SIG-M5 (cell line): ENCODE measurements at places on chromosomes 13 and 19.

DNA sequence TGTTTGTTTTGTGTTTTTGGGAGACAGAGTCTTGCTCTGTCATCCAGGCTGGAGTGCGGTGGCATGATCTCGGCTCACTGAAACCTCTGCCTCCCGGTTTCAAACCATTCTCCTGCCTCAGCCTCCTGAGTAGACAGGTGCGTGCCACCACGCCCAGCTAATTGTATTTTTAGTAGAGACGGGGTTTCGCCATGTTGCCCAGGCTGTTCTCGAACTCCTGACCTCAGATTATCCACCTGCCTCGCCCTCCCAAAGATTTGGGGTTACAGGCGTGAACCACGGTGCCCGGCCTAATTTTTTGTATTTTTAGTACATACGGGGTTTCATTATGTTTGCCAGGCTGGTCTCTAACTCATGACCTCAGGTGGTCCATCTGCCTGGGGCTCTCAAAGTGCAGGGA lies 8.3 kb upstream of the ZNF681 start:
- DNase-seq: no peak

DNA sequence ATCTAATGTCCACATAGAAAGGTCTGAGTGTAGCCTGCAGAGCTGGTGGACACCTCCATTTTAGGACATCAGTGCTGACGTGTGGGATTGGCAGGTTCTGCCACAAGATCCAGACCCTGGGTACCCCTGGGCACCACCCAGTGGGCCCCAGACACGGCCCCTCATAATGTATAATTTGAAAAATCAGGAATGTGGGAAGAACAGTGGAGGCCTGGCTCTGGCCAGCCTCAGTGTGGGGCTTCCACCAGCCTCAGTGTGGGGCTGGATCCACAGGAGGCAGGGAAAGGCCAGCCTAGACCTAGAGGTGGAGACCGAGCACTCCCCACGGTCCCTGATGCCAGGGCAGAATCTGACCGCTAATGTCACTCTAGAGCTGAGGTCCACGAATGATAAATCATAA lies 150.7 kb upstream of the SOX1 start:
- no peak for DNase-seq

- no peak for DNase-seq
These were observed 48.2 kb upstream of the GPR183 start for GRCh38 chr13:99355267-99356011.

DNA sequence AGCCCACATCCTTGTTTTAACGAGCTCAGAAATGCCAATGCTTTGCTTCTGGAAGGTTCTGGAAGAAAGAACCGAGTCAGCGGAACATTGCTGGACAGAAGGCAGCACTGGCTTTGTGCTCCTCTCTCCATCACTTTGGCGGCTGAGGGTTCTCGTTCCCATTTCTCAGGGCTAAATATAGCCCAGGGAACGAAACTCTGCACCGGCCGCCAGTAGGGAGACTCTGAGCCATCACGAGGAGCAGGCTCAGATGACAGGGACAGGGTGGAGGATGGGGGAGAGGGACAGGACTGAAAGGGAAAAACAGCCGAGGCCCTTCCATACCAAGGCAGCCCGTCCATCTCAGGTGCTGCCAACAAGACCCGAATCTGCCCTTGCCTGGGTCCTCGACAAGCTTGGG lies 166.4 kb downstream of the CACNA1A start:
- DNase-seq: no peak

GRCh38 chr19:30263830-30264381 lies 108.3 kb upstream of the ZNF536 start:
- no peak for DNase-seq

GRCh38 chr19:31132753-31133110 lies 216.5 kb downstream of the TSHZ3 start:
- DNase-seq: no peak

DNA sequence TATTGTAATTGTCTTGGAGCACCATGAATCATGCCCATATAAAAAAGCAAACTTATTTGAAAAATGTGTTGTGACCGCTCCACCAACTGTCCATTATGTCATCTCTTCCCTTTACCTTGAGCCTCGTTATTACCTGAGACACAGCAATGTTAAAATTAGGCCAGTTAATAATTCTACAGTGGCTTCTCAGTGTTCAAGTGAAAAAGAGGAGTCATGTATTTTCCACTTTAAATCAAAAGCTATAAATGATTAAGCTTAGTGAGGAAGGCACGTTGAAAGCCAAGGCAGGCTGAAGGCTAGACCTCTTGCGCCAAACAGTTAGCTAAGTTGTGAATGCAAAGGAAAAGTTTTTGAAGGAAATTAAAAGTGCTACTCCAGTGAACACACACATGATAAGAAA lies 210.5 kb downstream of the GPC6 start:
- DNase-seq: no peak

DNA sequence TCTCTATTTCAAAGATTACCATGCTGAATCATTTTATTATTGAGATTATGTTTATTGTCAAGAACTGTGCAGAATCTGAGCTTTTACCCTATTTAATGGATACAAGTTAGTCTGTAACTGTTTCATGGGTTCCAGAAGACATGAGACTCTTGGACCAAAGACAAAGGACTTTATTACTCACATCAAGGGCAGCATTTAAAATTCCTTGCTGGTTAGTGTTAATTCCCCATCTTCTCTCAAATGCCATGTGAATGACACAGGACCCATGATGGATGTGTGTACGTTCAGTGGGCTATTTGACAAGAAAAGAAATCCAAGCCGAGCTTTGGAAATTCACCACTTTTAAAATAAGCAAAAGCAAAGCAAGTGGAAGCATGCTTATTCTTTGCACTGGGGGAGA lies 139.9 kb downstream of the PCDH20 start:
- no peak for DNase-seq
